ENCODE measurements at places on chromosomes 3 and 15.
A peak's percentile ranks its signal among the peaks of the same experiment; 100 is the strongest.

DNA sequence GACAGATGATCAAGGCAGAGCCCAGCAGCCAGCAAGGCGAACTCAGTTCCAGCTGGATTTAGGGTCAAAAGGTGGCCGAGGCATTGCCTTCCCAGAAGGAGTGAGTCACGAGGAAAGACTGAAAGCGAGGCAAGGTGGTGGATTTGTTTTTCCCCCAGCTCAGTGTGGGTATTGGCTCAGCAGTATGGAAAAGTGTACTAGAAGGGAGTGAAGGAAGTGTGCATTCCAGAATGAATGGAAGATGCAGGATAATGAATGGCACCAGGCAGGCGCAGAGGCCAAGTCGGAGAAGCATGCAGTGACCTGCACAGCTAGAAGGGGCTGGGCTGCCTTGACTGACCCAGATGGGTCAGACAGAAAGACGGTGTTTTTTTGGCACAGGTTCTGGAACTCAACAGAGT, 46.3 kb downstream of the FOXP1 start:
- DNase-seq, result no peak

GRCh38 chr15:77118882-77119321, 48.0 kb upstream of the TSPAN3 start:
- peak; percentile 35 for DNase-seq

- no peak for DNase-seq
Measured at GRCh38 chr3:23192816-23193215, 10.3 kb upstream of the UBE2E2 start.

GRCh38 chr3:47161983-47162696, 1.8 kb downstream of the SETD2 start:
- DNase-seq, result no peak

- DNase-seq, result no peak
Measured at GRCh38 chr3:78666470-78666800, 1101.4 kb downstream of the ROBO1 start.

- no peak for DNase-seq
Measured at GRCh38 chr15:70094690-70095311, 2.9 kb downstream of the TLE3 start.

DNA sequence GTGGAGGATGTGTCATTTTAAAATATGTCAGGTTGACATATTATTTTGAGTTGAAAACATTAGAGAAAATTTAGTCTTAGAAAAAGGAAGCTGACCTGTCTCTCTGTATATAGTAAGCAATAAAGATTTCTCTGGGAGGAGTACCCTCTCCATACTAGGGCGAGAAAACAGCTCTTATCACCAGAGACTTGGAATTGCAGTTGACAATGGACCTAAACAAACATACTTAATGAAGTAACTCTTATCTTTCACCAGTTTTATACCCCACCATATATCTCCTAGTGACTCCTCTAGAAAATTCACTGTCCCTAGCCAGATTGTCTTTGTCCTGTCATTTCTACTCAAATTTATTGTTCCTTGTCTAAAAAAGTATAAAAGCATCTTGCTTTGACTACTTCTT, 7.2 kb upstream of the GATM start:
- no peak for DNase-seq

DNA sequence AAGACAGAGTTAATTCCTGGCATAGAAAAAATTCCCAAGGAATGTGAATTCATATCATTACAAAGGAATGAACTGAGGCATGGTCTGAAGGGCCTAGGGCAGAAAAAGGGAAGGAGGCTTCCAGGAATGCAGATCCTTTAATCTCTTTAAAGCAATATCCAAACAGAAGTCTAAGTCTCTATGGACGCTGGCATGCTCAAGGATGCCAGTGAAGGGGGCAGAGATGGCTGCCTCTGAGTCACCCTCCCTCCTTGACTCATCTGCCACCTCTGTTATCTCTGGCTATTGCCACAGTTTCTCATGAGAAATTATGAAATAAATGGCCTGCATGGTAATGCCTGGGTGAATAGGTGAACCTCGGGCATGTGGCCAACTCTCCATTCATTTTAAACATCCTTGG, 96.3 kb upstream of the BCL6 start:
- DNase-seq, result no peak

DNA sequence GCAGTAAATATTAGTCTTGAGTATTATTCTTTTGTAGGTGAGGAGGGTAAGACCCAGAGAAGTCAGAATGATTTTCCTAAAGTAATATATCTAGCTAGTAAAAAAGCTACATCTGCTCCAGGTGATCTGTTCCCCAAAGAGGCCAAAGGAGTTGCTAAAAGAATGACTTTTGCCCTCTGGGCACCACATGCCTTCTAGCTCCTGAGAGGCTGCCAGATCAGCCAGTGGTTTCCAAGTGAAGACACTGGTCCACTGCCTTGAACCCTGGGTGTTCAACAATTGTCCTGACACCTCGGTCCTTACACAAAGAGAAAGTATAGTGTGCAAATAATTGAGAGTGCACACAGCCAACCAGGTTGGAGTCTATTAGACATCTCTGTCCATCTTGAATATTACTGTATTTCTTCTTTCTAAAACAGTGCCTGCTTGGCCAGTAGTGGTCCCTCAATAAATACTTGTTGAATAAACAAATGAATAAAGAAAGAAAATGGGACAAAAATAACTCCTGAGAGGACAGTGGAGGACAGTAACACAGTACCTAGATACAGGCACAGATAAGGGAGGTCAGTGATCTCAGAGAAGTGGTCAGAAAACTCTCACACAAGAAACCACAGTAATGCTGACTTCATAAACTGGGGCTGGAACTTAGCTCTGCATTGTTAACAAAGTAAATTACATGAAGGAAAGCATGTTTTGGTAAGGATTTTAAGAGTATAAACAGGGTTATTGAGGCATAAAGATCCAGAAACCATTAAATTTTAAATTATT, 56.6 kb upstream of the CSTA start:
- DNase-seq, result no peak

DNA sequence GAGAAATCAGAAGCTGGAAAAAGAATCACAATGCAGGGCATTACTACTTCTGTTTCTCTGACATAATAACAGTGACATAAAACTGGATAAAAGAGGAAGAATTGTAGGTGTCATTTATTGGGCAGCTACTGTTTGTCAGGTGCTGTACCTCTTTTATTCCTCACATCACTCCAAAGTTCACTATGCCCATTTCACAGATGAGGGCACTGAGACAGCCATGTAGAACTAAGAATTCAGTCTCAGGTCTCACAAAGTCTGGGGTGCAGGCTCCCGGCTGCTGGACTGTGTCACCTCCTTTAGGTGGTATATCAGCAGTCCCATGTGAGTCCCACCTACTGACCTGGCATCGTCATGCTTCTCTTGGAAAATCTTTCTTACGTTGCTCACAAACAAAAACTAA, 20.8 kb downstream of the TMEM212 start:
- no peak for DNase-seq

DNA sequence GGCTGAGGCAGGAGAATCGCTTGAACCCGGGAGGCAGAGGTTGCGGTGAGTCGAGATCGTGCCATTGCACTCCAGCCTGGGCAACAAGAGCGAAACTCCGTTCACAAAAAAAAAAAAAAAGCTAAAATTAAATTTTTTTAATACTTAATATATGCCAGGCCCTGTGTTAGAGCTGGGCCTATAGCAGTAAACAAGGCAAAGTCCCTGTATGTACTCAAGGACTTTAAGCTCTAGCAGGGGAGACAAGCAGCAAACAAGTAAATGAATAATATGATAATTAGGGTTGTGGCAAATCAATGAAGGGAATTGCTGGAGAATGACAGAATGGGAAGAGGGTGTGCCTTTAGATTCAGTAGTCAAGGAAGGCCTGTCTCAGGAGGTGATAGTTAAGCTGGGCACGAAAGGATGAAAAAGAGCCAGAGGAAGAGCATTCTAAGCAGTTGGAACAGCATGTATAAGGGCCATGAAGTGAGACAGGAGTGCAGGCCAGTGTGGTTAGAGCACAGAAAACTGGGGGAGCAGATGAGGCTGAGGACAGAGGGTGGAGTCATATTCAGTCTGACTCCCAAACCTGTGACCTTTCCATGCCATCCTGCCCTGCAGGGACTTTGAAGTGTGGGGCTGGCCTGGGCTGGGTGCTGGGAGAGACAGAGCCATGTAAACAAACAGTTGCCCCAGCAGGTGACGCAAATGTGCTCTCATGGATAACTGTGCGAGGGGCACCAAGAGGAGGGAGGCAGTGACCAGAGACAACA, 6.6 kb upstream of the RAF1 start:
- no peak for DNase-seq

GRCh38 chr15:58203537-58203936, 65.4 kb downstream of the AQP9 start:
- no peak for DNase-seq

DNA sequence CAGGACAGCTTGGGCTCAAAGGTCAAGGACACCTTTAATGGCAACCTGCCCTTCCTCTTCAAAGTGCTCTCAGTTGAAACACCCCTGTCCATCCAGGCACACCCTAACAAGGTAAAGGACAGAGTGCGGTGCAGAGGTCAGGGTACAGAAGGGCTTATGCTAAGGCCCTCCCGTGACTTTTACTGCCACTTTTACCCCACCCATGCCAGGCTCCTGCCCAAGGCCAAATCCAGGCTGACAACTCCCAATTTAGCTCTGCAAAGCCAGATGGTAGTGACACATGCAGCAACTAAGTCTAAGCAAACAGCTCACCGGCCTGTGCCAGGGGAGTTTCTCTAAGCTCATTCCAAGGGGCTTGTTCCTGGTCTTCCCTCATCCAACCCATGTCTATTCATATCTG, 1.6 kb downstream of the MPI start:
- DNase-seq, result no peak

GRCh38 chr3:81503026-81503425, 258.4 kb downstream of the GBE1 start:
- DNase-seq, result no peak

DNA sequence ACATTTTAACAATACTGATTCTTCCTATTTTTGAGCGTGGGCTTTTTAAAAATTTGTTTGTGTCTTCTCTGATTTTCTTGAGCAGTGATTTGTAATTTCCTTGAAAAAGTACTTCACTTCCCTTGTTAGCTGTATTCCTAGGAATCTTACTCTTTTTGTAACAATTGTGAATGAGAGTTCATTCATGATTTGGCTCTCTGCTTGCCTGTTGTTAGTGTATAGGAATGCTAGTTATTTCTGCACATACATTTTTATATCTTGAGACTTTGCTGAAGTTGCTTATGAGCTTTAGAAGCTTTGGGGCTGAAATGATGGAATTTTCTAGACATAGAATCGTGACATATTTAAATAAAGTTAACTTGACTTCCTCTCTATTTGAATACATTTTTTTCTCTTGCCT, 582.8 kb upstream of the BCHE start:
- DNase-seq, result no peak

GRCh38 chr3:160022068-160022467, 33.4 kb downstream of the IL12A start:
- DNase-seq, result no peak

- no peak for DNase-seq
Measured at GRCh38 chr15:43930079-43930478, 103.3 kb downstream of the WDR76 start.

- DNase-seq, result no peak
Measured at GRCh38 chr15:52498706-52499105, 30.0 kb downstream of the MYO5A start.

GRCh38 chr15:23690450-23690852, 3.3 kb upstream of the NDN start:
- DNase-seq, result no peak

DNA sequence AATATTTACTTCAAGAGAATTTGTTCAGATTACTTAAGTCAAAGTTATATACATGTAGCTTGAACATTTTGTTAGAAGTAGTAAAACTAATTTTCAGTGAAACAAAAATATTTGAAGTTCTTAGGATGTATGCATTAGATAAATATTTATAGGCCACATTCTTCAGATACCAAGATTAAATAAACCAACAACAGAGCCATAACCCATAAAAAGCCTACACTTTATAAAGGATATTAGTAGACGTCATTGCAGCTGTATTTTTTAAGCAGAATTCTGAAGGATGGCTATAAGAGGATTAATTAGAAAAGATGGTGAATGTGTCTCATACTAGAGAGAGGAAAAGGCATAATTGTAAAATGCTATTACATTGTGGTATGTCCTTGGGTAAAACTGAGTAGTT, 449.7 kb upstream of the ALCAM start:
- DNase-seq, result no peak

DNA sequence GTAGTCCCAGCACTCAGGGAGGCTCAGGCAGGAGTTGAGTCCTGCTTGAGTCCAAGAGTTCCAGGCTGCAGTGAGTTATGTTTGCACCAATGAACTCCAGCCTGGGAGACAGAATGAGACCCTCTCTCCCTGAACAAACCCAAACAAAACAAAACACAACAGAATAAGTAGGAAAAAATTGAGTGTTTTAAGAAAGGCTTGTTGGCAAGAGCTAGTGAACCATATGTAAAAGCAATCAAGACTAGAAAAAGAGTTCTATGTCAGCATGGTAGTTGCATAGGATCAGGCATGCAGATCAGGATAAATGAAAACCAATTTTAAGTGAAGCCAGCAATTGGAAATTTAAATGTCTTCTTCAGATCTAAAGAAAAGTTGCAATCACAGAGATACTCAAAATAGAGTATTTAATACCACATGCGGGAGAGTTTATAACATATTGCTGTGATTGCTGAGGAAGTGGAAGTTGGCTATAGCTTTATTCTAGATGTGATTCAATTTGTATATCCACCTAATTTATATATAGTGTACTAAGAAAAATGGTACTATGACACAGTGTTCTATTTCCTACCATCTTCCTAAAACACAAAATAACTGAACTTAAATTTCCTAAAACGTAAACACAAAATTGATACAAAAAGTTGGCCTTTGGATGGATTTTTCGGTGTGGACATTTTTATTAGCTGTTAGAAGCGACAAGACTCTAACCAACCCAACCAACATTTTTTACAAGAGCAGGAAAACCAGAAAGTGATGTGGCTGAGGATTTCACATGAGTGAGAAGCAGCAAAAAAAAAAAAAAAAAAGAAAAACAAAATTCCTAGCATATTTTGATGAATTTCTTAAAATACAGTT, 101.9 kb upstream of the ROBO1 start:
- DNase-seq, result no peak

Measured in GM19239 (cell line).